ENCODE measurements at places on chromosomes 13 and 19. TPM values are rescaled to one million over a fixed set of nuclear protein-coding genes. Genes with fewer than 3 reads are reported as not detected.

TBCB gene
- 332 TPM for total RNA-seq

S1PR4 gene
- total RNA-seq, result 1.3 TPM

GRCh38 chr13:77698201-77699058 lies 943 bp downstream of the SLAIN1 start:
- DNase-seq, result peak; percentile 24

- DNase-seq, result no peak
Observed at GRCh38 chr19:44772959-44773358, 4.7 kb upstream of the CBLC start.

- DNase-seq, result peak; percentile 7
Observed at GRCh38 chr13:92074658-92075057, 676.2 kb downstream of the GPC5 start.
